ENCODE measurements at places on chromosomes 12 and 14. TPM values are rescaled to one million over a fixed set of nuclear protein-coding genes. Genes with fewer than 3 reads are reported as not detected.

DNA sequence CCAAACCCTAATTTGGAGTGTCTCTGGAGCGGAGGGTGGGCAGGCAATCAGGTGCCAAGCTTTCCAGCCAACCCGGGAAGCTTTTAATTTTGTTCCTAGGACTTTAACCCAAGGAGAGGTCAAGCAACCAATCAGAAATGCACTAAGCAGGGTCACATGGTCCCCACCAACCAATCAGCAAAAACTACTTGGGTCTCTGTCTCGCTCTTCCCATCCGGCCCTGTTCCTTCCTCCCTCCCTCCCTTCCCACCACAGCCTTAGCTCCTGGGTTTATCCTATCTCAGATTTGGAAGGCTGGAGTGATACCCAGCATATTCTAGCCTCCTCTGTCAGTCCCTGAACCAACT lies 7.3 kb downstream of the HOXC5 start:
- peak; percentile 83 for DNase-seq

GRCh38 chr12:29782871-29783772 lies 620 bp downstream of the TMTC1 start:
- DNase-seq: peak; percentile 71

GRCh38 chr12:2286461-2287131 lies 233.8 kb downstream of the CACNA1C start:
- DNase-seq: no peak

DNA sequence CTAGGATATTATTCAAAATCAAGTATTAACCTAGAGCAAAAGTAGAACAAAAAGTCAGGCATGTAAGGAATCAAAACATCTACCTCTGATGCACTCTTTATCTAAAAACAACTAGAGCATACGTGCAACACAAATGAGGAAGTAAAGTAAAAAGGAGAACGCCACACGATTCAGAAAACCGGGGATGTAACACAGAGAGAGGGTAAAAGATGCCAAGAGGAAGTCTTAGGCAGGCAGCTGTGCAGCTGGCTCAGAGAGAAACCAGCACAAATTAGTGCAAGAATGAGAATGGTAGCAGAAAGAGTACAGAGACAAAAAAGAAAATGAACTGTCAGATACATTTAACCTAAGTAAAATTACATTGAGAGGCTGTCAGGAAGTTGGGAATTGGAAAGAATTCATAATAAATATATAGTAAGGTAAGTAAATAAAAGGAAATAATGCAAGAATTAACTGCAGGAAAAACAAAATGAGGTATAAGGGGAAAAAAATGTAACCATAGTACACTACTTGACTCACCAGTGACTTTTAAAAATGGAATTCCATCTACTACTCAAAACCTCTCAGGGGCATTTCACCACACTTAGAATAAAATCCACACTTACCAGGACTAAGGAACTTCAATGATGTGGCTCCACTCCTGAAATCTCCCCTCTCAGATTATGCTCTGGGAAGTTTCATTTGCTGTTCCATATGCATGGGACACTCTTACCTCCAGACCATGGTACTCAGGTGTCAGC lies 17.1 kb downstream of the BCAT1 start:
- peak; percentile 42 for DNase-seq

DNA sequence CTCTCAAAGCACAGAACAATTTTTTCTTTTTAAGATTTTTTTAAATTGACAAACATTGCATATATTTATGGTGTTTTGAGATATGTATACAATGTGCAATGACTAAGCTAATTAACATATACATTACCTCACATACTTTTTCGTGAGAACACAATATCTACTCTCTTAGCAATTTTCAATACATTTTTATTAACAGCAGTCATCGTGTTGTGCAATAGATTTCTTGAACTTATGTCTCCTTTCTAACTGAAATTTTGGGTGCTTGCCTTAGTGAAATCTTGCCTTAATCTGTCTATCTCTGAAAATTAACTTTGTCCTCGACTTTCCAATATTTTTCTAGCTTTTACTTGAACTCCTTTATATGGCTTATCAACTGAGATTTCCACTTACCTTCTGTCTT lies 6.8 kb downstream of the OR10A7 start:
- DNase-seq: no peak

GRCh38 chr14:90521084-90521929 lies 124.5 kb downstream of the CALM1 start:
- DNase-seq: peak; percentile 40

Gene OTUB2
- 1.1 TPM for polyA plus RNA-seq

Gene CCDC175
- not detected for polyA plus RNA-seq

Gene HOXC5
- 1.0 TPM for polyA plus RNA-seq

Gene BDKRB2
- polyA plus RNA-seq: 7.2 TPM

Gene AVPR1A
- 4.3 TPM for polyA plus RNA-seq
